Osteocyte (in vitro differentiated cells): ENCODE measurements at places on chromosomes 4 and X. TPM values are rescaled to one million over a fixed set of nuclear protein-coding genes. Genes with fewer than 3 reads are reported as not detected.

GRCh38 chrX:70554523-70554922, 109.9 kb downstream of the DLG3 start:
- H3K4me3 ChIP-seq, result no peak overlapping the region
- no peak overlapping the region for H3K27ac ChIP-seq
- peaks cover 11% of the 10 kb centered on the region for H3K27me3 ChIP-seq

DNA sequence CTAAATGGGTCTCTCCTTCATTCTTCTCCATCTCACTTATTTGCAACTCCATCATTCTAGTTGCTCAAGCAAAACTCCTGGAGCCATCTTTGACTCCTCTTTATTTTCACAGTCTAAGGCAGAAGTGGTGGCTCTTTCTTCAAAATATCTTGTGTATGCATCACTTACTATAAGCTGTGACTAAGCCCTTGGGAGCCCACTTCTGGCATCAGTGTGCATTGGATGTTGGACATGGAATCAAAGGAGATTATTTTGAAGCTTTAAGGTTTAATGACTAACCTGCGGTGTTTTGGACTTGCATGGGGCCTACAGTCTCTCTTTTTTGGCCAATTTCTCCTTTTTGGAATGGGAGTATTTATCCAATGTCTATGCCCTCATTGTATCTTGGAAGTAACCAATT, 276.8 kb downstream of the SPOCK3 start:
- H3K36me3 ChIP-seq, result no peaks in the 10 kb centered on the region
- no peak overlapping the region for H3K27ac ChIP-seq
- no peak for DNase-seq
- no peaks in the 10 kb centered on the region for H3K27me3 ChIP-seq

DNA sequence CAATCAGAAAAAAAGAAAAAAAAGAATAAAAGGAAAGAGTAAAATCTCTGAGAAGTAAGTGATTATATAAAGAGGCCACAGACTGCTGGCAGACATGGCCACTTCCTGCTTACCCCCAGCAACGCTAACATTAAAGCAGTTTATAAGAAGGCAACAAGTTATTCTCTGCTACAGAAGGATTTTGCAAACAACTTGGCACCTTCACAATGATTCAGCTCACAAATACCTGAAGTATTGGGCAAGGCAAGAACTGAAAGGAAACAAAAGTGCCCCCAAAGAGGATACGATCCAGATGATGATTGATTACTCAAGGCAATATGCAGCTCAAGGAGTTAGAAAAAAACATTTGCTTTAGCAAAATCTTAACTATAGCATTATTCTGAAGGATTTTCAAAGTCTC, 718.8 kb downstream of the KLHL13 start:
- H3K27me3 ChIP-seq, result no peaks in the 10 kb centered on the region
- H3K4me1 ChIP-seq, result no peaks in the 10 kb centered on the region
- no peak overlapping the region for H3K4me3 ChIP-seq
- no peak overlapping the region for H3K27ac ChIP-seq

GAB3 gene
- 0.78 and 1.1 TPM in 2 replicates for total RNA-seq

FDCSP gene
- total RNA-seq, result not detected in 2 replicates
